ENCODE measurements at places on chromosomes 3 and 15. TPM values are rescaled to one million over a fixed set of nuclear protein-coding genes. Genes with fewer than 3 reads are reported as not detected.

Gene PRRT3
- 0.72 TPM for polyA plus RNA-seq

Gene GXYLT2
- polyA plus RNA-seq = 0.26 TPM

Gene RBP2
- polyA plus RNA-seq = not detected

Gene GOLGA8J
- not detected for polyA plus RNA-seq

Gene SEC22A
- 7.6 TPM for polyA plus RNA-seq

Gene KY
- polyA plus RNA-seq = not detected

Gene KLHL40
- polyA plus RNA-seq = not detected

Gene SERPINI2
- 0.15 TPM for polyA plus RNA-seq

Gene PDE8A
- polyA plus RNA-seq = 14.9 TPM

Gene PIGBOS1
- 32.9 TPM for polyA plus RNA-seq

Gene CFAP44
- 4.8 TPM for polyA plus RNA-seq

Gene FGF12
- polyA plus RNA-seq = 14.1 TPM

Gene MDFIC2
- not detected for polyA plus RNA-seq

Gene CSPG5
- polyA plus RNA-seq = not detected

Gene ST8SIA2
- polyA plus RNA-seq = not detected

Gene PPP1R2
- 34.9 TPM for polyA plus RNA-seq

Gene RAD51
- polyA plus RNA-seq = 2.0 TPM

Gene TCTA
- 25.4 TPM for polyA plus RNA-seq

Gene CCR3
- polyA plus RNA-seq = 0.17 TPM

Gene TMEM212
- not detected for polyA plus RNA-seq

Gene GPR171
- polyA plus RNA-seq = 2.9 TPM

Gene RBM5
- polyA plus RNA-seq = 149 TPM

Gene ZNF660
- polyA plus RNA-seq = 0.62 TPM

Gene BCHE
- polyA plus RNA-seq = 2.7 TPM

Gene SCAANT1
- polyA plus RNA-seq = not detected

Gene WDR93
- polyA plus RNA-seq = 0.09 TPM

Gene LSAMP
- polyA plus RNA-seq = 0.45 TPM

Gene ERICH6
- polyA plus RNA-seq = not detected

Gene TIMP4
- polyA plus RNA-seq = 2.4 TPM

Measured in spleen (tissue), 13 donors.